ENCODE measurements at places on chromosomes 6 and 20.

GRCh38 chr6:168640768-168641167 lies 199.8 kb downstream of the SMOC2 start:
- DNase-seq = peak; percentile 1

- no peak for DNase-seq
Measured at GRCh38 chr6:25175681-25176080, 103.5 kb upstream of the CARMIL1 start.

GRCh38 chr6:78489874-78490273 lies 377.5 kb upstream of the IRAK1BP1 start:
- DNase-seq = peak; percentile 69

DNA sequence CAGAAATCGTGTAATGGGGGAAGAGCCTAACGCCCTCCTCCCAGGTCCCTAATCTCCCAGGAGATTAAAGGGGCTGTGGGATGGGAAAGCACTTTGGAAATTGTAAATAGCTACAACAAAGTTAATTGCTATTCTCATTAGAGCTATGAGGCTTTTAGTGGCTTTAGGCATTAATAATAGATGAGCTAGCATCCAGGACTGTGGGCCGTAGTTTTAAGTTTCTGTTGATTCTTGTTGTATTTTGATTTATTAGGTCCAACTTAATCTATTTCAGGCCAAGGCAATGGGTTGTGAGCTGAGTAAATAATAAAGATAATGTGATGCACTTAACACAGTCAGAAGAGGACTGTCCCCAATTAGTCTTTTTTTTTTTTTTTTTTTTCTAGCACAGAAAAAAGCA lies 67.7 kb downstream of the ANKRD6 start:
- no peak for DNase-seq

DNA sequence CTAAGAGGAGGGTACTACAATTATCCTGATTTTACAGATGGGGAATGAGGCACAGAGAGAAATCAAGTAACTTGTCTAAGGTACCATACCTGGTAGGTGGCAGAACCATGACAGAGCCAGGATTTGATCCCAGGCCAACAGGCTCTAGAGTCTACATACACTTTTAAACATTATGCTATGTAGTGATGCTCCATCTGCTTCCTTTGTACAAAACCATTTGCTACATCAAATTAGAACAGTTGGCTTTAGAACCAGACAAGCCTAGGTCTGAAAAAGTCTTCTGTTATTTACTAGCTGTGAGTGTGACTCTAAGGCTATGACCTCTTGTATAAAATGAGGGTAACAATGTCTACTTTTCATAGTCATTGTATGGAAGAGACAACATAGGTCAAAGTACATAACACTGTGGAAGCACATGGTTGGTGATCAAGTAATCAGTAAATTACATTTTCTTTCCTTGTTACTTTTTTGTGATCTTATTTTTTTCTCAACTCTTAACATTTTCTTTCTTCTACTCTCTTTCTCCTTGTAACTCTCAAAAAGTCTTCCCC lies 122.1 kb downstream of the PDSS2 start:
- no peak for DNase-seq

DNA sequence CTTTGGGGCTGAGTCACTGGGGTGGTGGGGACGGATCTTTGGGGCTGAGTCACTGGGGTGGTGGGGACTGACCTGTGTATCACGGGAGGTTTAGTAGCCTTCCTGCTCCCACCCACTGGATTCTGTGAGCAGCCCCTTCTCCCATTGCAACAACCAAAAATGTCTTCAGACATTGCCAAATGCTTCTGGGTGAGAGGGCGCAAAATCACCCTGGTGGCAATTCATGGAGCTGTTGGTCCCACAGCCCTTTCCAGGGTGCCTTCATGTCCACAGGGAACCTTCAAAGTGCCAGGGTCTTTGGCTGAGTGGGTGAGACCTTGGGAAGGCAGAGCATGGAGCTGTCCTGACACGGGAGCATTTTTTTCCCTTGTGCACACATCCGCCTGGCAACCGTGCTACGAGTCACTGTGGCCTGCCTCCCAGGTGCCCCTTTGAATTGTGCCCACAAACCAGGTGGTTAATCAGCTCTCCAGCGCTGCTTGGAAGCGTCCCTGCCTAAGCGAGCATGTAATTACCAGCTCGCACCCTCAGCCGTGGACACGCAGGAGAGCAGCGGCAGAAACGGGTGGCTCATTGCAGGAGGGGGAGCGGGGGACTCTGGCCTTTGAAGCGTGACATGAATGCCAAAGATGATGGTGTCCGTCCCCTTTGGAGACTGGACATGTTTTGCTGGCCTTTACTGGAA lies 27.4 kb upstream of the APCDD1L start:
- no peak for DNase-seq

- DNase-seq = no peak
Measured at GRCh38 chr6:14505401-14505800, 387.8 kb downstream of the CD83 start.

DNA sequence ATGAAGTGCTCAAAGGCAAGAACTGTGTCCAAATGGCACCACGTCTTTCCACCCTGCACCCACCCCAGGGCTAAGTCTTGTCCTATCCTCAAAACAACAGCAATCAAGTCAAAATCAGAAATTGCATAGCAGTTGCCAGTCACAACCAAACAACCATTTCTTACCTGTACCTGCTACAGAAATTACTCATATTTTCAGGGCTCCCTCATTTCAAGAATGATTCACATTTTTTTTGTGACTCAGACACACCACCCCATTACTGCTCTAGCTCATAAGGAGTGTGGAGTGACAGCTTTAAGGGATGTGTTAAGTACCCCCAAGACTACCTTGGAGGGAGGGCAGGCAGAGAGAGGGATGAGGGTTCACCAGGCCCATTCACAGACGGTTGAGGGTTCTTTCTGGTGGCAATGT lies 111.7 kb downstream of the TRERF1 start:
- DNase-seq = no peak

- DNase-seq = no peak
Measured at GRCh38 chr20:60484316-60484715, 526.1 kb downstream of the CDH26 start.

DNA sequence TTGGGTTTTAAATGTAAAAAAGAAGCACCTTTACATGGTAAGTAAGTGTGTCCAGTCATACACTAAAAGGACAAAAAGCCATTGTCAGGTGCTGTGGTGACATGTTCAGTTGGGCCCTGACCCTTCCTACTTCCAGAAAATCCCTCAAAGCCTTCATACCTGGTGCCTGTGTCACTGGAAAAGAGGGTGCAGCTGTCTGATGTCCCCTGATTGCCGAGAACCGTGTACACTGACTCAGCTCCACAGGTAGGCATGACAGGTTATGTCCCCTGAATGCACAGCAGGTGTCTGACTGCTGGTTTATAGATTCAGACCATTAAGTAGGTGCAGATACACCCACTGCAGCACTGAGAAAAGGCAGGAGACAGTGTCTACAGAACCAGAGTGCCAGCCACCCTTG lies 99.1 kb downstream of the FOXC1 start:
- no peak for DNase-seq

DNA sequence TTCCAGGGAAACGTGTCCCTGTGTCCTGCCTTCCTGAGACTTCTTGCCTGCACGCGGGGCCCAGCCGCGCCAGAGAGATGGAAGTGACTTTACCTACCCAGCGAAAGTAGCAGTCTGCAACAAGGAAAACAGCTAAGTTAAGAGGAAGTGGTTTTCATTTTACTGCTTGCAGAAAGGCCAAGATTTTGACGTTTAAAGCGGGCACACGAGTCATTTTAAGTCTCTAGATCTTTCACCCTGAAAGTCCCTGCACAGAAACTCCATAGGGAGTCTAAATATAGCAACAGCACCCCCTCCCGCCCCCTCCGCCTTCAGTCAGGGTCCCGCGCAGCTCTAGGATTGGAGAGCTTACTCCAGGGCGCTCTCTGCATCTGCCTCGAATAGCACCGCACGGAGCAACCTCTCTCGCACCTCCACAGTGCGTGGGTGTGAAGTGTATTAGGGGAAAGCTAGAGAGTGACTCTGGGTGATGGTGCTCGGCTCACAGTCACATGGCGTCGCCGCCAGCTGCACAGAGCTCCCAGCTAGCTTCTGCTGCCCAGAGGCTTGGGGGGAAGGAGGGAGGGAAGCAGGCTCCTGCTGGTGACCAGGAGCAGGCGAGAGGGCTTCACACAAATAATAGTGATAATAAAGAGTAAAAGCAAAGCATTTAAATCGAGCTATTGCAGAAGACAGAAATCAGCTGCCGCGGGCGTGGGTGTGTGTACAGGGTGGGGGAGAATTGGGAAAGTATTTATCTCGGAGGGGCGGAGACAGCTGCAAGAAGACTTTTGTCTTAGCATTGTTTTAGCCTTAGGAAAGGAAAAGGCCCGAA lies 1.8 kb upstream of the KCNQ5 start:
- peak; percentile 14 for DNase-seq

DNA sequence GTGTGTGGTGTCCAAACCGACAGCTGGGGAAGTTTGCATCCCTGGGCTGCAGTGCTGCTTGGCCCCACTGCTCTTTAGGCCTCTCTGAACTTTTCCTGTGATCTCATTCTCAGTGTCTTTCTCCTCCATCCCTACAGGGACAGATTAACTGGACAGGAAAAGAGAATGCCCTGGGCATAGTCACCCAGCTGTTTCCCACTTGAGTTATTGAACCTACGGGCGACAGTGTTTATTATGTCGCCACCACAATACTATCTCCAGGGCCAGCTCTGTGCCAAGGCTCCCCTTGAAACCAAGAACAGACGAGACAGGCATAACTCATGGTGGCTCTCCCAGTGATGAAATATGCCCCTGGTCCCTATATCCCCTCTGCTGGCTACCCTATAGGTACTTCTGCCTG lies 147.8 kb upstream of the EPHA7 start:
- DNase-seq = no peak

DNA sequence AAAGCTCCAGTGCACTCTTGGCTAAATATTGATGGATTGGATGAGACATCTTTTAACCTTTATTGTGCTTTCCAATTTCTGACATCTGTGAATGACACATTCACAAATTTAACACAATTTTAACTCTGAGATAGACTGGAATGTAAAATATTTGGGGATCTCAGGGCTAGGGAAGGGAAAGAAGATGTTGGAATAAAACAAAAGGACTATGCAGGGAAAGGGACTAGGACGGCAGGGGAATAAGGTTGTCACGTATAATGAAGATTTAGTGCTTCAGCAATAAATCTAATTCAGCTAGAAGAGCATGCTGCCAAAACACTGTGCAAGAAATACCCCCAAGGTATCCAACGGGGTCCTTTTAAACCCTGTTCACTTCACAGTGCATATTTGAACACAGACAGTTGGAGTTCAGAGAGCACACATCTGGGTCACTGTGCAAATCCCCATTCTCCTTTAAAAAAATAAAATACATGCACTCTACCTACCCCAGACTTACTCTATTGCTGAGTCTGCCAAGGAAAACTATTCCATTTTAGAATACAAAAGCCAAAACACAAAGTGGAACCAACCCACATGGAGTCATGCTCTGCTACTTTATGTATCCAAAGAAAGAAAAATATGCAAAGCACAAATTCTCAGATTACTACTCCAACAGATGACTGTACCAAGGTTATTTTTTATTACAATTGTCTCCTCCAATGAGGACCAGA lies 151.0 kb upstream of the RSPO3 start:
- DNase-seq = no peak

GRCh38 chr6:6037179-6037578 lies 30.5 kb upstream of the NRN1 start:
- no peak for DNase-seq

GRCh38 chr6:85435851-85436250 lies 14.0 kb upstream of the NT5E start:
- DNase-seq = no peak

- no peak for DNase-seq
Measured at GRCh38 chr20:4260102-4260501, 244.7 kb upstream of the RNF24 start.

DNA sequence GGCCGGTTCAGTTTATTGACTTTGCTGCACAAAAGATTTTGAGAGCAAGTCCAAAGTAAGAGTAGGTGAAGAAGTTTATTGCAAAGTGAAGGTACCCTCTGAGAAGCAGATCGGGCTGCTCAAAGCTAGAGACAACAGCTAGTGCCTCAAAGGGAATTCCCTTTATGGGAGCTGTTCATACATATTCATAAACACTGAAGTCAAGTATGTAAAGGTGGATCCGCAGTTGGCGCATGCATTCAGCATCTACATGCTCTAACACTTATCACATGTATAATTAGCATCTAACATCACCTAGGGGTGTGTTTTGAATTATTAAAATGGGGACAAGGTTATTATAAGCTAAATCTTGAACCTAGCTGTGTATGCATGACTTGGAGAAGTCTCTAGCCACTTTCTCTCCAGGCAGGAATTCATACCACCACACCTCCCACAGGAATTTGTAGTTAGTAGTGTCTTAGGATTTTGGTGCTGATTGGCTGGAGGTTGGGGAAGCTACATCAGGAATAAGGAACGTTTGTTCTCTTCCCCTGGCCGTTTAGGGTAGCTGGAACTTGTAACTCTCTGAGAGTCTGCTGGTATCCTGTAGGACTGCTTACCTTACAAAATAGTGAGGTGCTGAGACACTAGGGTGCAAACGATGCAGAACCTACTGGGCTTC lies 1633.9 kb downstream of the GRIK2 start:
- DNase-seq = no peak

DNA sequence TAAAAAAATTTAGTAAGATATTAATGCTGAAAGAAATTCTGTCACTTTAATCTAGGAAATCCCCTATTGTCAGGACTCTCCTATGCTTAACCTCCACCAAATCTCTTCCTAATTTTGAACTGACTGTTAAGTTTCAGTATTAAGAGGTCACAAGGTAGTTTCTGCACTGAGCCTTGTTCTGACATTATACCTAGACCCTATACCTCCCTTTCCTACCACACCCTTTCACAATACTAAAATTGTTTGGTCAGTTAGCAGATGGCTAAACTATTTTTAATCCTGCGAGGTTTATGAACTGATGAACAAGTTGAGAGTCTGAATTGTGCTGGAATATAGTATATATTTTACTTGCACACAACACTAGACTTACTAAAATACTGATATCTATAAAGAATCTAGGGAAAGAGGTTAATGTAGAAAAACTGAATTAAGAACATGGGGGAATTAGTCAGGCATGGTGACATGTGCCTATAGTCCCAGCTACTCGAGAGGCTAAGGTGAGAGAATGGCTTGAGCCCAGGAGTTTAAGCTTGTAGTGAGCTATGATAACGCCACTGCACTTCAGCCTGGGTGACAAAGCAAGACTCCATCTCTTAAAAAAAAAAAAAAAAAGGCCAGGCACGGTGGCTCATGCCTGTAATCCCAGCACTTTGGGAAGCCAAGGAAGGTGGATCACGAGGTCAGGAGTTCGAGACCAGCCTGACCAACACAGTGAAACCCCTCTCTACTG lies 51.5 kb downstream of the HBS1L start:
- DNase-seq = no peak

GRCh38 chr6:93731306-93731705 lies 311.9 kb upstream of the EPHA7 start:
- DNase-seq = no peak

- no peak for DNase-seq
Measured at GRCh38 chr20:57920971-57921370, 211.2 kb upstream of the PMEPA1 start.

GRCh38 chr6:77015350-77015749 lies 447.9 kb downstream of the HTR1B start:
- DNase-seq = peak; percentile 87

- no peak for DNase-seq
Measured at GRCh38 chr20:37980876-37981275, 52.4 kb downstream of the TTI1 start.
